ENCODE measurements at places on chromosomes 5 and 9.

DNA sequence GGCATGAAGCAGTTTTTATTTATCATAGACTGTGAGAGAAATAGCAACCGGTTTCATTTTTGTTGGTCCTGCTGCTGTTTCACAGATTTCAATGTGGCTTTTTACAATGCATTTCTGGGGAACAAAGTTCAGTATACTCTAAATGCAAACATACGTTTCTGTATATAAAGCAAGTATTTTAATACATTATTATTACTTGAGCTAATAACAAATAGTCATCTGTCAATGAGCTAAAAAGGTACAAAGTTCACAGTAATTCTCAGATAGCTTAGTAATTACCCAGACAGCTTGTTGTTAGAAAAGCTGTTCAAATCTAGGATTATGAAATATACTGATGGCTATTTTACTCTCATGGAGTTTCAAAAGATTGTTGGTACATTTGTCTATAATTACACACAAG lies 50.8 kb downstream of the PBX3 start:
- no peak for DNase-seq

- no peak for DNase-seq
Measured at GRCh38 chr5:31855134-31856040, 216.5 kb downstream of the PDZD2 start.

GRCh38 chr5:17340379-17340778 lies 122.9 kb downstream of the BASP1 start:
- DNase-seq, result no peak

DNA sequence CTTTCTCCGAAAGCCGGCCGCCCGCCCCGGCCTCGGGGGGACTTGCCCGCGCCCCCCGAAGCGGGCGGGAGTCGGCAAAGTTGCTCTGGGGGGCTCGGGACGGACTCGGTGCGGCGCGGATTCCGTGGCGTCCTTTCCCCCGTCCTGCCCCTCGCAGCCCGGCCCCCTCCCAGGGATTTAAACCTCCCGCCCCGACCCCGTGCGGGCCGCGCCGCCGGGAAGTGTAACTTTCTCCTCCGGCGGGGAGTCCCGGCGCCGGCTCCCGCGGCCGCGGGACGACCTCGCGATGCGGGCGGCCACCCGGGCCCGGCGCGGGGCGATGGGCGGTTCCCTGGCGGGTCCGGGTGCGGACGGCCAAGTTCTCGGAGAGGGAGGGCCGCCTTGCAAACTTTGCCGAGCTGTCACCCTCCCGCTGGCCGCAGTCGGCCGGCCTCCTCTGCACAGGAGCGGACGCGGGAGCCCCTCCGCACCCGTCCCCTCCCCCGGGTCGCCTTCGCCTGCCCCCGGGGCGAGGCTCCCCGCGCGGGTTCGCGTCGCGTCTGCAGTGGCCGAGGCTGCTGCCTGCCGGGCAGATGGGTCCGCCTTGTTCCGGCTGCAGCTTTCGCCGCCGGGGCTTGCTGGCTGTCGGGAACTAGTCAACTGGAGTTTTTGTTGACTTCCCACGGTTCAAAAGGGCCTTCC lies 732 bp downstream of the PBX3 start:
- DNase-seq, result peak; percentile 12

GRCh38 chr5:138873466-138874221 lies 1.5 kb downstream of the LRRTM2 start:
- no peak for DNase-seq

DNA sequence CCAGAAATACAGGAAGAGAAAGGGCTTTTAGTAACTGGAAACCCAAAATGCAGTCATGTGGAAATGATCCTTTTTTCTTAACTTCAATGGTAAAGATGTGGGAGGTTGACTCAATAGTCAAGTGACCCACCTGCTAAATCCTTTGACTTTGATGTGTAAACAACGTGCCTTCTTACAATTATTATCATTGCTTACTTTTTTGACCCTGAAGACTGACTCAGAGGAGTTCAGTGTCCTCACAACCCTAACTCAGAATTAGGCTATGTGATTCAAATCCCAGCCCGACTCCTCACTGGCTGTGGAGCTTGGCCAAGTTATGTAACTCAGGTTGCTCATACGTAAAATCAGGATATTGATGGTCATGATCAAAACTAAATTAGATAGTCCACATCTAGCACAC lies 27.9 kb downstream of the ANXA1 start:
- no peak for DNase-seq

- no peak for DNase-seq
Measured at GRCh38 chr5:134606726-134607125, 25.9 kb downstream of the SAR1B start.

GRCh38 chr5:176542135-176542595 lies 5.0 kb upstream of the RNF44 start:
- DNase-seq, result no peak

GRCh38 chr5:102262688-102263087 lies 33.4 kb downstream of the SLCO4C1 start:
- DNase-seq, result no peak

DNA sequence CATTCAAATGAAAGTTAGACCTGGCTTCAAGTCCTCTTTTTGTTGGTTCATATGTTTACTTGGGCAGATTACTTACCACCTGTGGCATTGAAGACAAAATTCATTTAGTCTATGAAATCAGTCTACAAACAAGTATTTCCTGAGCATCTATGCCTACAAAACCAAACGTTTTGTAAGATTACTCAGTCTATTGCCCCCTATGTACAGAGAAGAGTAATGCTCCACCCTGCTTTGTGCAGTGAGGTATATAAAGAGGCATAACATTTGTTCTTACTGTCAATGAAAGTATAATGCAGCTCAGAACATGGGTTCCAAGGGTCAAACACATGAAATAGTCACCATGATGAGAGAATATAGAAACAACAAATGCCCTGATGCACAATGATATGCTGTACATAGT lies 580.7 kb downstream of the KIF4B start:
- no peak for DNase-seq

GRCh38 chr5:130520211-130520610 lies 615.9 kb downstream of the CHSY3 start:
- no peak for DNase-seq

GRCh38 chr5:107519900-107520354 lies 150.8 kb downstream of the EFNA5 start:
- no peak for DNase-seq

DNA sequence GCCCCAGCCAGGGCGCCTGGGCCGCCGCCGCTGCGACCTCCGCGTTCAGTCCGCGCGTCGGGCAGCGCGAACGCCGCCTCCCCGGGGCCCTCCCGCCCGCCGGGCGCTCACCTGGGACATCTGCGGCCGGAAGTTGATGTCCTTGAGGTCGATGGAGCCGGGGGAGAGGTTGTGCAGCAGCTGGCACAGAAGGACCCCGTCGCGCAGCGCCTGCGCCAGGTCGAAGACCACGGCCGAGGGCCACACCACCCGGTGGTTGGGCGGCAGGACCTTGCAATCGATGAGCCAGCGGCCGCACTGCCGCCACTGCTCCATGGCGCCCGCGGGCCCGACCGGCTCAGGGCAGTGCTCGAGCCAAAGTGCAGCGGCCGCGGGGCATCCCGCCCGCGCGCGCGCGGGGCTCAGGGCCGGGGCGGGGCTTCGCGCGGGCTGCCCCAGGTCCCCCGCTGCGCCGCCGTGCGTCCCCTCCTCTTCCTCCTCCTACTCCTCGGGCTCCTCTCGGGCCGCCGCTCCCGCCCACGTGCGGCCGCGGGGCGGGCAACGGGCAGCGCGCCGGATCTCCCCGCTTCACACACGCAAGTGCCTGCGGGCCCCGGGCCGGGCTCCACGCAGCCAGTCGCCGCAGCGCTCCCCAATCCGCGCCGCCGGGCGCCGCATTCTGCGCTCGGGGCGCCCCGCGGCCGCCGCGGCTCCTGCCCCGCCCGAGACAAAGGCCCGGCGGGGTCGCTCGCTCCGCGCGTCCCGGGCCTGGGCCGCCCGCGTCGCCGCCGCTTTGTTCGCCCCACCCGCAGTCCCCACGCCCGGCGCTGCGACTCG lies at the start of gene VAV2:
Gene VAV2 (minus strand): TSS at position 361 of the 816 bp plus-strand sequence. CDS start 46 bp downstream, at position 315.
- DNase-seq, result peak; percentile 26

GRCh38 chr5:32020271-32020670 lies 153.8 kb downstream of the GOLPH3 start:
- no peak for DNase-seq

DNA sequence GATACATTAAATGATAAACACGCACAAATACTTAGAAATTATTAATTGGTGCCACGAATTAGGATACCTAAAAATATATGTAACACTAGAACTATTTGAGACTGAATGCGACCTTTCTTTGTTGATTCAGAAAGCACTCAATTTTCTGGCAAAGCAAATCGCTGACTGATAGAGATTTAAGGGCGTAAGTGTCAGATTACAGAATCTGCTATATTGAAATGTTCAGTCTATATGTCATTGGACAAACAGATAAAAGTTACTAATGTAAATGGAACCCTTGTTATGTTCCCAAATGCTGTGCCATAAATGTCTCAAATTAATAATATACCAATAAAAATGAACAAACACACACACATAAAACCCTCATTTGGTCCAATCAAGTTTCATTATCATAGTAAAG lies 137.9 kb downstream of the MPDZ start:
- DNase-seq, result no peak

DNA sequence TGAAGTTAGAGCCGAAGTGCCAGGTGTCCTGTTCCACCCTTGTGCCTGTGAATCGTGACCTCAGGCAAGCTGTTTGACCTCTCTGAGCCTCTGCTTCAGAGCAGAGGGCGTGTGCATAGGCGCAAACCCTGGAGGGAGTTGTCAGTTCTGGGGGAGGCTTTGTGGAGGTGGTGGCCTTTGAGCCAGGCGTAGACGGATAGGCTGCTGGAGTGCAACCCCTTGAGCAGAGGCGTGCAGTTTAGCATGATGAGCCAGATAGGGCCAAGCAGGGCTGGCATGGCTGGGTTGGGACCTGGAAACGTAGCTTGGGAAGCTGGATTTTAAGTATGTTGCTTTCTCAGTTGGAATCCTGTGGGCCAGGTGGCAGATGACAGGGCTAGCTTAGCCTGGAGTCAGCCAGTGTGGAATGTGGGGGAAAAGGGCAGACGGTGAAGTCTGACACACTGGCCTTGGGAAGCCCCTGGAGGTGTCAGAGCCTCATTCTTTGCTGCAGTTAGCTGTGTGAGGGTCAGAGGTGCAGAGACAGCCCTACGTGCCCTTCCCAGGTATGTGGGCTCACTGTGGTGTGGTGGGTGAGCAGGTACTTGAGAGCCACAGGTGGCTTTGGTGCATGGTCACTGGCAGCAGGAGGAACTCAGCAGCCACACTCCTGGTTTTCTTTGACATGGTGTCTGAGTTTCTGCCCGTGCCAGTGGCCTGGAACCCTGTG lies 93.4 kb downstream of the DAB2IP start:
- DNase-seq, result no peak

DNA sequence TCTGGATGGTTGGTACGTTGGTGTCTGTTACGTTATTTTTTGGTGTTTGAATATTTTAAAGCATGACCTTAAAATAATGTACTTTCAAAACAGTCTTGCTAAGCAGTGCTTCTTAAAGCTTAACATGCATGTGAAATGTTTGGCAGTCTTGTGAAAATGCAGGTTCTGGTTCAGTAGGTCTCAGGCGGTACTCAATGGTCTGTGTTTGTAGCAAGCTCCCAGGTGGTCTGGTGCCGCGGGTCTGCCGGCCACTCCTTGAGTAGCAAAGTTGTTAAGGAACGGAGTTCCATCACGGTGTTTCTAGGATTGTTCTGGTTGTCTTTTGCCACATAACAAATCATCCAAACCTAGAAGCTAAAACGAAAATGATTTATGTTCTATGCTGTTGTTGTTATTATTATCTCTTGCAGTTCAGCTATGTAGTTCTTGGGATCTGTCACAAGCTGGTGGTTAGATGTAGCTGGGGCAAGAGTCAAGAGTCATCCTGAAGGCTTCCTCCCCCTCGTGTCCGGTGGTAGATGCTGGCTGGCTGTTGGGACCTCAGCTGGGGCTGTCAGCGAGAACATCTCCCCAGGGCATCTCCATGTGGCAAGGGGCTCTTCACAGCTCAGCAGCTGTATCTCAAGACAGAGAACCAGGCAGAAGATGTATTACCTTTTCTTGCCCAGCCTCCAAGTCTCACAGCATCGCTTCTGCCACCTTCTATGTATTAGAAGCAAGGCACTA lies 186.8 kb downstream of the PALM2AKAP2 start:
- no peak for DNase-seq

DNA sequence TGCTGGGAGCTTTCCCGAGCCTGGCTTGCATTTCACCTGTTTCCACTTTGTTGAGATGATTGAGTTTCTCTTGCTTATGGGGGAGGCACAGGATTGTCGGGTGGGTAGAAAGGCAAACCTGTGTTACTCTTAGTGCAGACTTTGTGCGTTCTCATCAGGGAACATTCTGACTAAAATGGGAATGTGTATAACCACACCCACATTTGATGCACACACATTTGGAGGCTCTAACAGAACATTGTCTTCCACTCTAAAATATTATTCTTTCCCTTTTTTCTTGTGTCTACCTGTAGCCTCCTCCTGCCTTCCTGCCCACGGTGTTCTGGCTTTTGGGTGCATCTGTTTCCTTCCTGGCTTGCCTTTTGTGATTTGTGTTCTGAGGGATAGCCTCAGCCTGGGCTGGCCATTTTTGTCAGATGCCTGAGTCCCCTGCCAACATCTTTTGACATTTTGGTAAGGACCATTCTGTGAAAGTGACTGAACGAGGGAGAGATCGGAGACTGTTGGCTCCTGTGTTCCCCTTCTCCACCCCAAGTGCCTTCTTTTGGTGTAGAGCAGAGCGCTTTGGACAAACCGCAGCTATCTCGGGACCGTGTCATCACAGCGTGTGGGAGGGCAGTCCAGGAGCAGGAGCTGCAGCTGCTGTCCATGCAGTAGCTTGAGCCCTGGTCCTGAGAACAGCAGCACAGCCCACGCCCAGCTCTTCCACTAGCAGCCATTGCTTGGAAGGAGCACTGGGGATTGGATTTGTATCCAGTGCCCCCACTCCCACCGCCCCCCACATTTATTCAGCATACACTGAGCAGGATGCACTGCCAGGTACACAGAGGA lies 101.4 kb downstream of the ARHGAP26 start:
- DNase-seq, result no peak

GRCh38 chr5:143826951-143827444 lies 15.0 kb downstream of the HMHB1 start:
- DNase-seq, result peak; percentile 29

DNA sequence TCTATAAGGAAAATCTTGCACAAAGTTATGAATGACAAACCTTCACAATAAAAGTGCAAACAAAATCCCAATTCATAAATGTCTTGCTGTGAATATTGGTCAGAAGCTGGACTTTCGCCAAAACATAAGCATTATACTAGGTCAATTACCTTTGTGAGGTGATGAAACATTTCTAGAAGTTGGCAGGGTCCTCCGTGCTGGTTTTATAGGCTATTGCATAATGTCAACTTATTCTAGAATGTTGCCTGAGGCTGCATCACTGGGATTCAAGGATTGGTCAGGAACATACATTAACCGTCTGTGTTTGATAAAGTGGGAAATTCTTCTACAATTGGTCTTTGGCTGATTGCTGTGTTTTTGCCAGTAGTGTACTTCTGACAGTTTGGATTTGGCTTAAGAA lies 49.8 kb upstream of the PALM2AKAP2 start:
- no peak for DNase-seq

DNA sequence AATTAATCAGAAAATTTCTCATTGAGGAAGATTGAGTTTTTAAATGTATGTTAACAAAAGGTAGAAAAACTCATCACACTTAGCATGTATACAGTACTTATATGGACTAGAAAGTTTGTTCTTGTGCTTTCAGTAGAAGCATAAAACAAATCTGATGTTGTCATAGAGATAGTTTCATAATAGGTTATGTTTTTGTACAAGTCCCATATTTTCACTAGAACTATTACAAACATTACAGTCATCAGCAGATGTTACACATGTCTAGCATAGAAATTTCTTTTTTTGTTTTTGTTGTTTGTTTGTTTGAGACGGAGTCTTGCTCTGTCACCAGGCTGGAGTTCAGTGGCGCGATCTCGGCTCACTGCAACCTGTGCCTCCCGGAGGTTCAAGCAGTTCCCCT lies 131.4 kb downstream of the COMMD10 start:
- DNase-seq, result no peak

All from stimulated activated CD8-positive, alpha-beta memory T cell treated with anti-CD3 and anti-CD28 coated beads, Interleukin-15, amount 100 ng/mL, for 48 hours (primary cell).